ENCODE measurements at places on chromosomes 6 and 20. TPM values are rescaled to one million over a fixed set of nuclear protein-coding genes. Genes with fewer than 3 reads are reported as not detected.
A peak's percentile ranks its signal among the peaks of the same experiment; 100 is the strongest.

- DNase-seq: no peak
Measured at GRCh38 chr6:36820700-36821580, 18.3 kb downstream of the CPNE5 start.

GRCh38 chr20:63119121-63119962, 96.6 kb downstream of the YTHDF1 start:
- DNase-seq: no peak

Gene ADGB
- not detected for total RNA-seq

DNA sequence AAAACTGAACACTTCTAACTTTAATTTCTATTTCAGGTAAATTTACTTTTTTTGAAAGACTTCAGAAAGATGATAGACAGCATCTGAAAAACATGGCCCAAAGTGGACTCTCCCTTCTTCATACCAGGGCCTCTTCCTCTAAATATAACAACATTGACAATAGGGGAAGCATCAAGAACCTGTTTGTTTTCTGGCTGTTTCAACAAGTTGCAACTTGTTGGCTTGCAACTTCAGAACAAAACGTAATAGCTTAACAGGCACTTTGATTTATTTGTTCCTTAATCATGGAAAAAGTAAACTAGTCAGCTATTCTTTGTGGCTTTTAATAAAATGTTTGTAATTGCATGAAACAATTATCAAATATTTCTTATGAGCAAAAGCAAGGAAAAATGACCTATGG, 34.3 kb downstream of the RGS17 start:
- no peak for DNase-seq

DNA sequence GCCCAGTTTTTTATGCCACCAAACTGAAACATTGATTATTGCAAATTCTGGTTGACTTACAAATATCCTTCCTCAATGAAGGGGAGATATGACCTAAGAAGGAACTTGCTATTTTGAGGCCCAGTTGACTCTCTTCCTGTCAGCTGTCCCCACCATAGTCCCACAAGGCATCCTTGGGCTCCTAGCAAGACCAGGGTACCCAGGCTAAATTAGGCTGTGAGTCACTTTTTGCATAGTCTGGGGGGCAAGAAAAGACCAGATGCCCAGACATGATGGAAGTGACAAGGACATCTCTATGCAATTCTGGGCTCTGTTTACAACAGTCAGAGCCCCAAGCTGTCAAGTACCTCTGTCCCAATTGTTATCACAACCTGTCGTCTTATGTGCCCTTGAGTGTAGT, 31.8 kb upstream of the MAFB start:
- DNase-seq: no peak

DNA sequence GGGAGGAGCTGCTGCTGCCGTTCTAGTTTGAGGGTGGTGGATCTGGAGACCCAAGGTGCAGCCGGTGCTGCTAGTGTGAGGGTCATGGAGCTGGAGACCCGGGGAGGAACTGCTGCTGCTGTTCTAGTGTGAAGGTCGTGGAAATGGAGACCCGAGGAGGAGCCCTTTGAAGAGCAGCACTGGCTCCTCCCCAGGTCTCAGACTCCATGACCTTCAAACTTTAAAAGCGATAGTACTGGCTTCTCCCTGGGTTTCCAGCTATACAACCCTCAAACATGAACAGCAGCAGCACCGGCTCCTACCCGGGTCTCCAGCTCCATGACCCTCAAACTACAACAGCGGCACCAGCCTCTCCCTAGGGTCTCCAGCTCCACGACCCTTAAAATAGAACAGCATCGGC, 15.5 kb downstream of the ULBP3 start:
- DNase-seq: no peak

DNA sequence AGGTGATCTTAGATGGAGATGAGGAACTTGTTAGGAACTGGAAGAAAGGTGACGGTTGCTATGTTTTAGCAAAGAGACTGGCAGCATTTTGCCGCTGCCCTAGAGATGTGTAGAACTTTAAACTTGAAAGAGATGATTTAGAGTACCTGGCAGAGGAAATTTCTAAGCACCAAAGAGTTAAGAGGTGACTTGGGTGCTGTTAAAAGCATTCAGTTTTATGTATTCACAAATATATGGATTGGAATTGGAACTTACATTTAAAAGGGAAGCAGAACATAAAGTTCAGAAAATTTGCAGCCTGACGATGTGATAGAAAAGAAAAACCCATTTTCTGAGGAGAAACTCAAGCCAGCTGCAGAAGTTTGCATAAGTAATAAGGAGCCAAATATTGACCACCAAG, 176.3 kb downstream of the MOXD1 start:
- DNase-seq: no peak

Gene OSTM1
- 49.1 TPM for total RNA-seq

DNA sequence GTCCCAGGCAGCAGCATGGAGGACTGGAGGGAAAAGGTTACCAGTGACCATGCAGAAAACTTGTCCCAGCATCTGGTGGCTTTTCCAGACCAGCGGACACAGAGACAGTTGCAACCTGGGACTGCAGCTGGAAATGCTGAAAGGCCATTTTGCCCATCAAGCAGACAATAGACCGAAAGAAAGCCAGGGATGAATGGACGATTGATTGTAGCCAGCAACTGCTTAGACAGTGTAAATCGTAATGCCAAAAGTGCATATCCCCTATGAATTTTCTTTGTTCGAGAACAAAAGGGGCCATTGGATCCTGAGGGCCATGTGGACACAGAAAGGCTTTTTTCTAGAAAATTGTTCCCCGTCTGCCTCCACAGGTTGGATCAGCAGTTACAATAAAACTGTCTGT, 115.7 kb downstream of the MBOAT1 start:
- no peak for DNase-seq

DNA sequence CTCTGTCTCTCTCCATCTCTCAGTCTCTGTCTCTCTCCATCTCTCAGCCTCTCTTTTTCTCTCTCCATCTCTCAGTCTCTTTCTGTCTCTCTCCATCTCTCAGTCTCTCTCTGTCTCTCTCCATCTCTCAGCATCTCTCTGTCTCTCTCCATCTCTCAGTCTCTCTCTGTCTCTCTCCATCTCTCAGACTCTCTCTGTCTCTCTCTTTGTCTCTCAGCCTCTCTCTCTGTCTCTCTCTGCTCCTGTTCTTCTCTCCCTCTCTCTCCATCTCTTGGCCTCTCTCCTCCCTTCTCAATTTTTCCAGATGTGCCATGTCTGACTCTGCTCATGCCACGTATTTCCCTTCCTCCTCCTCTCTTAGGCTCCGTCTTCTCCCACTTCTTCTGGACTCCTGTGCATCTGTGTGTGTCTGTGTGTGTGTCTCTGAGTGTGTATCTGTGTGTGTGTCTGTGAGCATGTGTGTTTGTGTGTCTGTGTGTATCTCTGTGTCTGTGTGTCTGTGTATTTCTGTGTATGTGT, 72.7 kb downstream of the SRC start:
- no peak for DNase-seq

Gene DNAH8
- total RNA-seq: not detected

DNA sequence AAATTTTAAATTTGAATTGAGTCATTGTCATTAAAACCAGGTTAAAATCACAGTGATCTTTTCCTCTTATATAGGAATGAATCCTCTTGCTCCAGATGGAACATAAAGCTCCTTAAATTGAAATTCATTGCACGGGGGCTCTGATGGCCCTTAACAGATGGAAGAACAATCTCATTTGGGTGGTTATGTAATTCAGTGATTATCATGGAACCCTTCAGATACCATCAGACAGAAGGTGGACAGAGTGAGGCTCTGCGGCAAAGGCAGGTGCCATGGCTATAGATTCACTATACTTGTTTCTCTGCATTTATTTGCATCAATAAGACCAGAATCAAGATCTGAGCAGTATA, 17.8 kb upstream of the RNF182 start:
- no peak for DNase-seq

DNA sequence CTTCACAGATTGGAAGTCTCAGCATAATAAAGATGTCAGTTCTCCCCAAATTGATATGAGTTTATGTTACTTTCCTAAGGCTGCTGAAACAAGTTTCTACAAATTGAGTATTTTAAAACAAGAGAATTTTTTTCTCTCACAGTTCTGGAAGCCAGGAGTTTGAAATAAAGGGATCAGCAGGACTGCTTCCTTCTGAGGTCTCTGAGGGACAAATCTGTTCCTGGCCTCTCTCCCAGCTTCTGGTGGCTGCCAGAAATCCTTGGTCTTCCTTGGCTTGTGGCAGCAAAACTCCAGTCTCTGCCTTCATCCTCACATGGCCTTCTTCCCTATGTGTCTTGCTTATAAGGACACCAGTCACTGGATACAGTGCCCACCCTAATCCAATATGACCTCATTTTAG, 136.1 kb downstream of the TFAP2A start:
- DNase-seq: no peak

Gene TFAP2C
- not detected for total RNA-seq

Gene VSX1
- total RNA-seq: not detected

Gene SIRPB1
- total RNA-seq: 5.3 TPM

GRCh38 chr6:134774201-134774638, 175.7 kb downstream of the ALDH8A1 start:
- DNase-seq: no peak

Gene GPR6
- total RNA-seq: not detected

- DNase-seq: peak; percentile 37
Measured at GRCh38 chr6:117483004-117483644, 650 bp downstream of the DCBLD1 start.

Gene PKIG
- 1.5 TPM for total RNA-seq

DNA sequence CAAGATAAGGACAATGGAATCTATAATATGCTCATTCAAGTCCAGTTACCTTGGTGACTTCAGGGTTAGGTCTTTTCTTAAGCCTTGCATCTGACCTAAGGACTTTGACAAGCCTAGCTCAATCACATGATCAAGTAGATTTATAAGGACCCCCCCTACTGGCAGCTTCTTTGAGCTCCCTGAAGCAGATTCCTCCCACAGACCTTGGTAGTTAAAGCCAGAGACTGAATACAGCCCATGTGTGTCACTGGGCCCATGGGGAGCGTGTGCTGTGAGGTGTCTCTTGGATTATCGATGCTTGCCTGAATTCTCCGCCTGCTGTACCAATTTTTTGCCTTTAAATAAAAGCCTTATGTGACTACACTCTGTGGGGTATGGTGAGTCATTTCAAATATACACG, 372.7 kb upstream of the RGS17 start:
- DNase-seq: no peak

GRCh38 chr6:50030777-50031562, 9.2 kb upstream of the DEFB110 start:
- no peak for DNase-seq

DNA sequence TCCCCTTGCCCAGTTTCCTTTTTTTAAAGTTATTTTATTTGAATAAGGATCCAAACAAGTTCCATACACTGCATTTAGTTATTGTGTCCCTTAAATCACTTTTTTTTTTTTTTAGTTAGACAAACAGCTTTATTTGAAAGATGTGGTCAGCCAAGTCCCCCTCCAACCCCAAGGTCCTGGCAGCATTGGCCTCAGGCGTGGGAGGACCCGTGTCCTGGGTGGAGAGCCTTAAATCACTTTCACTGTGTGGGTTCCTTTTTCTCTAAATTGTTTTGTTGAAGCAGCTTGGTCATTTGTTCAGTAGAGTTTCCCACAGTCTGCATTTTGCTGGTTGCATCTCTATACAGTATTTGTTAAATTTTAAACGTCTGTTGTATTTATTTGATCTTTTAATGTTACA, 5.2 kb upstream of the TBCC start:
- no peak for DNase-seq

- no peak for DNase-seq
Measured at GRCh38 chr20:48965189-48965910, 43.8 kb downstream of the ARFGEF2 start.

- no peak for DNase-seq
Measured at GRCh38 chr20:51994751-51995417, 192.6 kb upstream of the SALL4 start.

Gene MLN
- not detected for total RNA-seq

DNA sequence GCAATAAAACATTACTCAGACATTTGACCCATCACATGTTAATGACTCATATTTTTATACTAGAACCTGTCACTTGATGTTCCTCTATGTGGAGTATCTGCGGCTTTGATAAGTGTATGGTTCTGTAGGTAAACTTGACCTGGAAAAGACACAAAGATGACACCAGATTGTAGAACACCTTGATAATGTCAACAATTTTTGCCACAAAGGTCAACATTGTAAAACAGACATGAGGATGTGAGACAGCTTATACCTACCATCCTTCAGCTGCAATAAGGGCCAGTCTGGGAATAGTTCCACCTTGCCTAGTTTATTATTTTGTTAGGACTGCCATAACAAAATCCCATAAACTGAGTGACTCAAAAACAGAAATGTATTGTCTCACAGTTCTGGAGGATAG, 202.4 kb downstream of the LMBRD1 start:
- no peak for DNase-seq

DNA sequence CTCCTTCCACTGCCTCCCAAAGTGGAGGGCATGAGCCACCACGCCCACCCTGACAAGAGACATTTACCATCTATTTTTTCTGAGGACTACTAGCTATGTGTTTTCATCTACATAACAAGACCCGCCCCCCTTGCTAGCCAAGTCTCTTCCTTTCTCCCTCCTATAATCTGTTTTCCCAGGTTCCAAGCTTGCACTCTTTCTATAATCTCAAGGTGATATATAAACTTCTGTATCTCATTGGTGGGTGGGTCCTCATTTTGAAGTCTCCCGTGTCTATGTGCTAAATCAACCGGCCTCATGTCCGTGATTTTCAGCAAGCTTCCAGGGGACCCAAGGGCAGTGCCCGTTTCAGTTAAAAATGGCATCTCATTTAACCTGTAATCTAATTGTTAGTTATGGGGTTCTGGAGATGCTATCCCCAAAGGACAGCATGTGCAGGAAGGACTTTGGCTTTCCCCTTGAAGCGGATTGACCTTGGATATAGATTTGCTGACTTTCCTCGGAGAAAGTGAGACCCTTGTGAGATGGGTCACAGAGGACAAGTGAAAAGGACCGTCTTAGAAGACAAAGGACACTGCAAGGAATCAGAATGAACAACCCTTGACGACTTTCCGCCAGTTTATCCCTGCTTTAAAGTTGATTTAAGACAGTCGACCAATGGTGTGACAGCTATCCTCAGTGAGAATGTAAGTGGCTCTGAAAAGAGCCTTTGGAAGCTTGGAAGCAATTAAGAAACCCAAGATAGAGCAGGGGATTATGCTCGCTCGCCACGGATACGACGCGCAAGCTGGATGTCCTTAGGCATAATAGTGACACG, 22.4 kb downstream of the OR2B2 start:
- DNase-seq: no peak

GRCh38 chr20:58941471-58941870, 39.6 kb upstream of the NELFCD start:
- DNase-seq: no peak

Gene TPBG
- 0.11 TPM for total RNA-seq

DNA sequence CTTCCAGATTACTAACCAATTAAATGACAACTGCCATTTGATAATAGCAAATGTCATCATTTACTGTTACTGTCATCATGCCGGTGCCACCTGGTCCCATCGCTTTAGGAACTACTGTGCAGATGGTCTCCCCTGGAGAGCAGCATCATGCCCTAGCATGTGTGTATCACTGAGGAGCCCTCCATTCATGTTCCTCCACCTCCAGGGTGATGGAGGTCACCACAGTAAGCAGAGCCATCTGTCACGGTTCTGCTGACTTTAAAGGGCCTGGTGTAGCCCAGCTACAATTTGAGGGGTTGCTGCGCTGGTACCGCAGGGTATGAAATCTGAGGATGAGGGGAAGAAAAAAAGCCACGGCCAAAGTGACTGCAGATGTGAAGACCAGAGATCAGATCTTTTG, 118.8 kb upstream of the KCNK16 start:
- no peak for DNase-seq

Gene RAET1L
- total RNA-seq: not detected

Data from natural killer cell (primary cell).